ENCODE measurements at places on chromosomes 1 and 21.
A peak's percentile ranks its signal among the peaks of the same experiment; 100 is the strongest.

DNA sequence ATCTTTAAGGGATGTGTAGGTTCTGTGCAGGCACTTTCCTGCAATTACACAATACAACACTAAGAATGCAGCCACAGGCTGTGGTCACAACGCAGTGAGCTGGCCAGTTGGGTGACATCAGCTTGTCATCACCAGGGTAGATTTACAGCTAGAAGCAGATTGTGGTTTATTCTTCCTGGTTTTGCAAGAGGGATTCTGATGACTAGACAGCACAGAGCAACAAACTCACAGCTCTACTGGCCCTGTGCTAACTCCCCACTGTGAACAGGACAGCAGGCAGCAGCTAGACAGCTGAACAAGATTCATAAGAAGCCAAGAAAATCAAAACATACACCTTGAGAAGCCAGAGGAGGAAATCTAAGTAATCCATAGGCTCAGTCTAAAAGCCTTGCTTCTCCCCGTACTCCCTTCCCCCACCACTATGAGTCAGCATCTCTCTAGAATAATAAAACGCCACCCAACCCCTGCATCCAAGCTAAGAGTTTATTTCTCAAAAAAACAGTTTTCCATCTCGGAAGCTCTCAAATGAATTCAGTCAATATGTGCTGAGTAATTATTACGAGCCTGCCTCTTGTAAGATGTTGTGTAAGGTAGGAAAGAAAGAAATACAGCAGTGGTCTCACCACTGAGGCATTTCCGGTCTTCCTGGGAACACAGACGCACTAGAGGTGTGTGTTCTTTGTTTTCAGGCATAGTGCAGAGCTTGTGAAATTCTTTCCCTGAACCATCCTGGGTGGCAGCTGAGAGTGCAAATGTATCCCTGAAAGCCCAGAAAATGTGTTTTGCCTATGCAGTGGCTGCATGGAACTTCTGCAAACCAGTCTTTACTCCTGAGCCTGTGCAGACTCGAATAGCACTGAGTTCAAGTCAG lies 162.8 kb downstream of the NTPCR start:
- DNase-seq = peak; percentile 99

DNA sequence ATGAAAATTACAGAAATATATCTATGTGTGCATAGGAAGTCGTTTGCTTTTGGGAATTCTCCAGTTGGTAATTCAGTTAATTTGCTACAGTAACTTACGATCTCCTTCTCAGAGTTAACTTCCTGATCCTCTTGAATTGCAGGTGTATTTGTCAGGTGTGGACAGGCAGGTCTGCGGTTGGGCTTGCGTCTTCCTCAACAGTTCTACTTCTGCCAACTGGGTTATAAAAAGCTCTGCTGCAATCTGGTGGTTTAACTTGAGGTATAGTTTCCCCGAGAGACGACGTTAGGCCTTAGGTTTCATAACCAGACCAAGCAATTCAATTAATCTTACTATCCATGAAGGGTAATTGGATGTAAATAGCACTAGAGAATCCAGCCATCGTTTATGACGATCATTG lies 88.2 kb downstream of the GABPA start:
- DNase-seq = no peak

GRCh38 chr1:76530953-76531352 lies 336.3 kb upstream of the ST6GALNAC5 start:
- no peak for DNase-seq

- DNase-seq = no peak
Observed at GRCh38 chr21:44822484-44823178, 4.8 kb upstream of the SUMO3 start.

DNA sequence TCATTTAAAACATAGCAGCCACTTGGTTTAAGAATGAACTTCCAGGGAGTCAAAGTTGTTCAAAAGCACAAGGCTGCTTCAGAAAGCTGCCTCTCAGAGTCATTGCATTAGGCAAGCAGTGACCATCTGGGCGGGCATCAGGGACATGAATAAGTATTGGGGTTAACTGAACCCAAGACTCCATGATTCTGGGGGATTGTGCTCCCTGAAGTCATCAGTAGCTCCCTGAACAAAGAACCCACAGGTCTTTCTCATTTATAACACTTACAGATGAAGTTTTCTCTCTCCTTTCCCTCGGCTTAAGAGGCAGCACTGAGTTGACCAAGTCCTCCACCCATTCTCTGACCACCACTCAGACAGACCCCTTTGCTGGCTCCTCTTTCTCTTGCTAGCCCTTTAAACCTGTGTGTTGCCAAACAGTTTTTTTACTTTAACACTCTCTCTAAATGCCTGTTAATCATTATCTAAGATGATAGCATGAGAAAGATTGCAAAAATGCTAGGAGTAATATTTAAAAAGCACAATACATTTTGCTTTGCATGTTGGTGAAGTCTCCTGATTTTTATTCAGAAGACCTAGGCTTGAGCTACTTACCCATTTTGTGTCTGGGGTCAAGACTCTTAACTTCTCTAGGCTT lies 77.0 kb upstream of the ARHGAP29 start:
- DNase-seq = no peak

- DNase-seq = no peak
Observed at GRCh38 chr1:184545601-184546000, 158.8 kb downstream of the C1orf21 start.

DNA sequence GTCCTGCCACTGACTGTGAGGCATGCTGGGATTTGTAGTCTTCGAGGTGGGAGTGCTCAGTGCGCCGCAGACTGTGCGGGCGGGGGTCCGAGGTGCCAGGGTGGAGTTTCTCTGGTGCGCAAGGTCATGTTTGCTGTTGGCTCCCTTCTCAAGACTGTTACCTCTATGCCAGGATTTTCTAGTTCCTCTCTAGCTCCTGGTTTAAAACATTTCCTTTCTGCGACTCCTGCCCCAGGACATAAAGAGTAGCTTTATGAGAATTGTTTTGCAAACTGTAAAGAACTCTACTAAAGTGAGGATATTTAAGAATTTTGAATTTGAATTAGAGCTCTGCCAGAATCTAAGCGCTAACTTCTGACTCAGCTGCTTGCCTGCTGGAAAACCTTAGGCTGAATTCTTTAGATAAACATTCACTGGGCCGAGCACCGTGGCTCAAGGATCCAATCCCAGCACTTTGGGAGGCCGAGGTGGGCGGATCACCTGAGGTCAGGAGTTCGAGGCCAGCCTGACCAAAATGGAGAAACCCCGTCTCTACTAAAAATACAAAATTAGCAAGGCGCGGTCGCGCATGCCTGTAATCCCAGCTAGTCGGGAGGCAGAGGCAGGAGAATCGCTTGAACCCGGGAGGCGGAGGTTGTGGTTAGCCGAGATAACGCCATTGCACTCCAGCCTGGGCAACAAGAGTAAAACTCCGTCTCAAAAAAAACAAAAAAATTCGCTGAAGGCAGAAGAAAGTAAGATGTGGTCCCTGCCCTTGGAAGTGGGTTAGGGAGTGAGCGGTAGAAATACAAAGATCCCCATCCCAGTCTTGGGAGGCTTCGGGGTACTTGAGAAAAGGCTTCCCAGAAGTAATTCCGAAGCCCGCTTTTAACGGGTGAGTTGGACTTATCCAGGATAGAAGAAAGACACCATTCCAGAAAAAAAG lies 992 bp upstream of the USP48 start:
- peak; percentile 93 for DNase-seq

DNA sequence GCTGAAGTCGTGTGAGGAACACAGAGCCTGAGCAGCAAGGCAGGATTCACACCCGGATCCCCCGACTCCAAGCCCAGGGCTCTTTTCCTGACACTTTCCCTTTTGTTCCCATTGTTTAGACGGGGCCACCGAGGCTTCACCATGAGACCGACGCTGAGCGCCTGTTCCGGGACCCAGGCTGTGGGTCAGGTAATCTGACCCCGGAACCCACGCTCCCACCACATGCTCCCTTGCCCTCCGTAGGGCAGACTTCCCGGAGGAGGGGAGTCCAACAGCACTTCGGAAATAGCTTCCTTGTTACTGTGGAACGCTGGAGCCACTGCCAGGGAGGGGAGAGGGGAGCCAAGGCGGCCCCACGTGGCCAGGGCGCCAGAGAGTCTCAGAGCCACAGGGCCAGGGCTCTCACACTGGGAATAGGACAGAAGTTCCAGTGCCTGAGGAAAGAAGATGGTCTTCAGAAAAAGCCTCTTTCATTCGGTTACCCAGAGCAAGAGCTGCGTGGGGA lies 18.4 kb downstream of the RUNX3 start:
- no peak for DNase-seq

DNA sequence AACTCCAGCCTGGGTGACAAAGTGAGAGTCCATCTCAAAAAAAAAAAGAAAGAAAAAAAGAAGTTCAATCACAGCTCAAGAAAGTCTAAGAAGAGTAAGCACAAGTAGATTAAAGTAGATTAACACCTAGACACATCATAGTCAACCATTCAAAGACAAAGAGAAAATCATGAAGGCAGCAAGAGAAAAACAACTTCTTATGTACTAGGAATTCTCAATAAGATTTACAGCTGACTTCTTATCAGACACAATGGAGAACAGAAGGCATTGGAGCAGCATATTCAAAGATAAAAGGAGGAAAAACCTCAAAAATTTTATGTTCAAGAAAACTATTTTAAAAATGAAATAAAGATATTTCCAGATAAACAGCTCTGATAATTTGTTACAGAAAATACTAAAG lies 147.3 kb downstream of the LBR start:
- no peak for DNase-seq
